ENCODE measurements at places on chromosomes 13 and 19. TPM values are rescaled to one million over a fixed set of nuclear protein-coding genes. Genes with fewer than 3 reads are reported as not detected.

The USHBP1 gene
- total RNA-seq: 1.8 TPM

The NLRP9 gene
- not detected for total RNA-seq

The ITPKC gene
- 8.3 TPM for total RNA-seq

The PRR19 gene
- total RNA-seq: 3.5 TPM
